Kidney (tissue), 22 donors: ENCODE measurements at places on chromosomes 5 and 9. TPM values are rescaled to one million over a fixed set of nuclear protein-coding genes. Genes with fewer than 3 reads are reported as not detected.

- no peak overlapping the region for H3K27ac ChIP-seq
- no peaks in the 10 kb centered on the region for H3K27me3 ChIP-seq
- H3K4me3 ChIP-seq, result no peak overlapping the region
- no peaks in the 10 kb centered on the region for H3K36me3 ChIP-seq
- no peak for DNase-seq
These were observed 25.6 kb downstream of the KCNN2 start for GRCh38 chr5:114387433-114387832.

- no peak overlapping the region for H3K27ac ChIP-seq
- DNase-seq, result no peak
- H3K4me3 ChIP-seq, result no peak overlapping the region
- no peaks in the 10 kb centered on the region for H3K27me3 ChIP-seq
- no peaks in the 10 kb centered on the region for H3K36me3 ChIP-seq
These were observed 386.5 kb upstream of the RFX3 start for GRCh38 chr9:3912280-3912679.

Gene MAP3K1
- polyA plus RNA-seq, result 8.1 TPM

GRCh38 chr5:81750308-81751008, 439 bp downstream of the SSBP2 start:
- no peaks in the 10 kb centered on the region for H3K36me3 ChIP-seq
- DNase-seq, result no peak
- peak overlapping the region; percentile 86 for H3K27ac ChIP-seq
- no peaks in the 10 kb centered on the region for H3K27me3 ChIP-seq
- peak overlapping the region; percentile 84 for H3K4me3 ChIP-seq

GRCh38 chr9:123418052-123418430, 62.0 kb downstream of the CRB2 start:
- H3K4me1 ChIP-seq, result peaks cover 2% of the 10 kb centered on the region
- H3K36me3 ChIP-seq, result peaks cover 5% of the 10 kb centered on the region
- no peak overlapping the region for H3K4me3 ChIP-seq
- H3K27ac ChIP-seq, result no peak overlapping the region
- peak; percentile 13 for DNase-seq

DNA sequence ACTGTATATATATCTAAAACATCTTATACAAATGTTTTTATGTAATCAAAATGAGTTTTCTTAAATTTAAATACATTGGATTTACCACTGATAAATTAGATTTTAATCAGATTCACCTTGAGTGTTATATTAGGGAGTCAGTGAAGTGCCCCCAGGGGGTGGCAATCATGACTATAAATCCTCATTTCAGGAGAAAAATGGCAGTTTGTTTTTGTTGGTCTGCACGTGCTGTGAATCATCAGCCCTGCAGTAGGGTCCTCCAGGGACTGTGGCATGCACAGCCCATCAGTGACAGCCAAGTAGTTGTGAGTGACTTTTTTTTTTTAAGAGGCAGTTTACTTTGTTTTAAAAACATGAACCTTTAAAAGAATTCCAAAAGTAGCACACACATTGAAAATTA, 65.2 kb downstream of the ZSWIM6 start:
- no peaks in the 10 kb centered on the region for H3K4me1 ChIP-seq
- no peaks in the 10 kb centered on the region for H3K36me3 ChIP-seq
- no peak overlapping the region for H3K4me3 ChIP-seq
- no peak overlapping the region for H3K27ac ChIP-seq
- H3K27me3 ChIP-seq, result no peaks in the 10 kb centered on the region

DNA sequence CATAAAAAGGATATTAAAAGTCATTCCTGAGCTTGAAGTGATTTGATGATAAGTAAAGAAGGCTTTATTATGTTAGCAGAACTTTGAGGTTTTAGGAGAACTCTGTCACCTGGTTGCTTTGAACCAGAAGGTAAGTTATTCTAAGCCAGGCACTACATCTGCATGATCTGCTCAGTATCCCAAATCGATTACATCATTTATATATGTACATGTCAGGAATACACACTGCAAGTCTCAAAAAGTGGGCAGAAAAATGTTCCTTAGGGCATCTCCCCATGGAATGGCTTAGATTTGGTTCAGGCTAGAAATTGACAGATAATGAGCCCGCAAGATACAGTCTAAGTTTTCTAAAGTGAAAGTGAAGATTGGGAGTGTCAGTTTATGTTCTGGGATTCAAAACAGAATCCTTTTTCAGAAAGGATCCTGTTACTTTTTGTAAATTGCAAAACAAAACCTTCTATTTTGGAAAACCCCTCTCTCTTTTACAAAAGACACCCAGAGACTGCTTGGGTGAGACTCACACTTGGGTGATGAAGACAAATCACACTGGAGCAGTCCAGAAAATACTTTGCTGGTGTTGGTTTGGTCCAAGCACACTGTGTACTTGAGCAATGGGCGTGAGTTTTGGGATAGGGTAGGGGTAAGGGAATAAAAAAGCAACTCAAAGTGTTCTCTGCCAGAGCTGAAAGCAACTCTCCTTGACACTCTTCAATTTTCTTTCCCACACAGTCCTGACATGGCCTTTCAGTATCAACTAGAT, 114.5 kb downstream of the FOXD1 start:
- no peak for DNase-seq
- H3K27ac ChIP-seq, result no peak overlapping the region
- H3K4me3 ChIP-seq, result no peak overlapping the region
- peaks cover 4% of the 10 kb centered on the region for H3K4me1 ChIP-seq

- peak; percentile 94 for DNase-seq
- H3K4me3 ChIP-seq, result no peak overlapping the region
- no peaks in the 10 kb centered on the region for H3K36me3 ChIP-seq
- no peaks in the 10 kb centered on the region for H3K4me1 ChIP-seq
- H3K27me3 ChIP-seq, result no peaks in the 10 kb centered on the region
These were observed 507.8 kb downstream of the MAT2B start for GRCh38 chr5:164013077-164013670.

- no peaks in the 10 kb centered on the region for H3K27me3 ChIP-seq
These were observed 54.3 kb upstream of the ANKRD33B start for GRCh38 chr5:10509575-10509974.

- H3K4me1 ChIP-seq, result peaks cover 5% of the 10 kb centered on the region
- no peak for DNase-seq
- no peak overlapping the region for H3K4me3 ChIP-seq
- H3K27me3 ChIP-seq, result no peaks in the 10 kb centered on the region
- no peak overlapping the region for H3K27ac ChIP-seq
- H3K36me3 ChIP-seq, result no peaks in the 10 kb centered on the region
These were observed 4.7 kb downstream of the LNPEP start for GRCh38 chr5:96940586-96940985.

- H3K27me3 ChIP-seq, result no peaks in the 10 kb centered on the region
- no peak for DNase-seq
- no peak overlapping the region for H3K4me3 ChIP-seq
- H3K27ac ChIP-seq, result no peak overlapping the region
- no peaks in the 10 kb centered on the region for H3K36me3 ChIP-seq
These were observed 176.3 kb downstream of the TMEM161B start for GRCh38 chr5:88092358-88092757.

DNA sequence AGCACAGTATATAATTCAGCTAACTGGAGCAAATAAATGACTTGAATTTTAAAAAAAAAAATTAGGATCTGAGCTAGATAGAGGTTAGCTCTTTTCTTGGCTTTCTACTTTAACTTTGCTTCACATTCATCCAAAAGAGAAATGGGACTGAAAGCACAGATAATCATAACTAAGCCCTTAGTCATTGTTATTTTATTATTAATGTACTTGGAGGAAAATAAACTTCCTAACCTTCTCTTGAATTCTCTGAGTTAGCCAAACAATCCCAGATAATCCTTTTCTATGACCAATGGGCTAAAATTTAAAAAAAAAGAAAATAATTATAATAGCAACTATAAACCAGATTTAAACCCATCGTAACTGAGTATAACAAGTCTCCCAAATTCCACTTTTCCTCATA, 57.6 kb upstream of the RASA1 start:
- H3K36me3 ChIP-seq, result no peaks in the 10 kb centered on the region
- no peak overlapping the region for H3K4me3 ChIP-seq
- no peaks in the 10 kb centered on the region for H3K4me1 ChIP-seq
- H3K27ac ChIP-seq, result no peak overlapping the region
- no peaks in the 10 kb centered on the region for H3K27me3 ChIP-seq
- DNase-seq, result no peak

Gene TNFSF8
- 0.43 TPM for polyA plus RNA-seq

GRCh38 chr9:105854783-105855724, 160.7 kb downstream of the TMEM38B start:
- no peaks in the 10 kb centered on the region for H3K4me1 ChIP-seq
- no peak overlapping the region for H3K4me3 ChIP-seq
- no peak for DNase-seq
- H3K36me3 ChIP-seq, result no peaks in the 10 kb centered on the region
- no peaks in the 10 kb centered on the region for H3K27me3 ChIP-seq
- no peak overlapping the region for H3K27ac ChIP-seq

DNA sequence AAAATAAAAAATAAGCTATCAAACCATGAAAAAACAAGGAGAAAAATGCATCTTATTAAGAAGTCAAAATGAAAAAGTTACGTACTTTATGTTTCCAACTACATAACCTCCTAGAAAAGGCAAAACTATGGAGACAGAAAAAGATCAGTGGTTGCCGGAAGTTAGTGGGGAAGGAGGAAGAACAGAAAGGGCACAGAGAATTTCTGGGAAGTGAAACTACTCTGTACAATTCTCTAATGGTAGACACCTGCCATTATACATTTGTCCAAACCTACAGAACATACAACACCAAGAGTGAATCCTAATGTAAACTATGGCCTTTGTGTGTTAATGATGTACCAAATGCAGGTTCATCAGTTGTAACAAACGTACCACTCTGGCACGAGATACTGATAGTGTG, 25.3 kb downstream of the SMU1 start:
- H3K36me3 ChIP-seq, result peaks cover 17% of the 10 kb centered on the region
- H3K27ac ChIP-seq, result no peak overlapping the region
- H3K4me3 ChIP-seq, result no peak overlapping the region
- no peaks in the 10 kb centered on the region for H3K27me3 ChIP-seq
- no peaks in the 10 kb centered on the region for H3K4me1 ChIP-seq

DNA sequence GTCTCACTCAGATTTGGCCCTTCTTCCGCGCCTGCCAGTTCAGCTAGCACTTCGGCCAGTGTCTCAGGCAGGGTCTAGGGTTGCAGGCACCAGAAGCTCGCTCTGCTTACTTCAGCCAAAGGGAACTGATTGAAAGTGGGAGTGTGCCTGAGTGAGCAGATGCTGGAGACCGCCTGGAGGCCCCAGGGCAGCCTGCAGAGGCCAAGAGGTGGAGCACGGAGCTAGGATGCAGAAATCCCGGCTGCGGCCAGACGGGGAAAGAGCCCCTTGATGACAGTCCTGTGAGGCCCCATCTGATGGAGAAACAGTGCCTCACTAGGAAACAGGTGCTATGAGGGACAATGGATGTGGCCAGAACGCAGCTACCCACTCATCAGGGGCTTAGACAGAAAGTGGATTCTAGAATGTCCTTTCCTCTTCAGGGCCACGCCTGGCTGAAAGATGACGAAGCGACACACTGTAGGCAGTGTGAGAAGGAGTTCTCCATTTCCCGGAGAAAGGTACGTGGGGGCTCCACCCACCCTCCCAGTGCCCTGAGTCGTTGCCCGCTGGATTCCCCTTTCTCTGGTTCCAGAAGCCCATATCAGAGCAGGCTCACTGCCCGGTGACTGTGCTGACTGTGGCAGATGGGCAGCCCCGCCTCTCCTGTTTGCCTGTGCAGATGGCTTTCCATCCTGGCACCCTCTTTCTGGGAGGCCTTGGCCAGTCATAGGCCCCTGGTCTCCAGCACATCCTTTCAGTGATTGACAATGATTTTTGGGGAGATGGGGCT, 16.1 kb downstream of the HNRNPH1 start:
- no peaks in the 10 kb centered on the region for H3K27me3 ChIP-seq
- H3K4me3 ChIP-seq, result no peak overlapping the region
- no peaks in the 10 kb centered on the region for H3K4me1 ChIP-seq
- peak; percentile 44 for DNase-seq

DNA sequence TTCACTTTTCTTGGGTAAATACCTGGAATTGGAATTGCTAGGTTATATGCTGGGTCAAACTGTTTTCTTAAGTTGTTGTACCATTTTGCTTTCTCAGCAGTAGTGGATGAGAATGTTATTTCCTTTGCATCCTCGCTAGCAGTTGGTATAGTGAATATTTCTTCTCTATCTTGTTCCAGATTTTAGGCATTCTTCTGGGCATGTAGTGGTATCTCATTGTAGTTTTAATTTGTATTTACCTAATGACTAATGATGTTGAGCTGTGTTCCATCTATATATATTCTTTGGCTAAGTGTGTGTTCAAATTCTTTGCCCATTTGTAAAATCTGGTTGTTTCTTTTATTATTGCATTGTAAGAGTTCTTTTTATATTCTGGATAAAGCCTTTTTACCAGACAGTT, 333.3 kb downstream of the MAT2B start:
- no peak overlapping the region for H3K27ac ChIP-seq
- DNase-seq, result no peak
- no peaks in the 10 kb centered on the region for H3K27me3 ChIP-seq
- H3K4me3 ChIP-seq, result no peak overlapping the region
- H3K4me1 ChIP-seq, result no peaks in the 10 kb centered on the region
- H3K36me3 ChIP-seq, result no peaks in the 10 kb centered on the region

DNA sequence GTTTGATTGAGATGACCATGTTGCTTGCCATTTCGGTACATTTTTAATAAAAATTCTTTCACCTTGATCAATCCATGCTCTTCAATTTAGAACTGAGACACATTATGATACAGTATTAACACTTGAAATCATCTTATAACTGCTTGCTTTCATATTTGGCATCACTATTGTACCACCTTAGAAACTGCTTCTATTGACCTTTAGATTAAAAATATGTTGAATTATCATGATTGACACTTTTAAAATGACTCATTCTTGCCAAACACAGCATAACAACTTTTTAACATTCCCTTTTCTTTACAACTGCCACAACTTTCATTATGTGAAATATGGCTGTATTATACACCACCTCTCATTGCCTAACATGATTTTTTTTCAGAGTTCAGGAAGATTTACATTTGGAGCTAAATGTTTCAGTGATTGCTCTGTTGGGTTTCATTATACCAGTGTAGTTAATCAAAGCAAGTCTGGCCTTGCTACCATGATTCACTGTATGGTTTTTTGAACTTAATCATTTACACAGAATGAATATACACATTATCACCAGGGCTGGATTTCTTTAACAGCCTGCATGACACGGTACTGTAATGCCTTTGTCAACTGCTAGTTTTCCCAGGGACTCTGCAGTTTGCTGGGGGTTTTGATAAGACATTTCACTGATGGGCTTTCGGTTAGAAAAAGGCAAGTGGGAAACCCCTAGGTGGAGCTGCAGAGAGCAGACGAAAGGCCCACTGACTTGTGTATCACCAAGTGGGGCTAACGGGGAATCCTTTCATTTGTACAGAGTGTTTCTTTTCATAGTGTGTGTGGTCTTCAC, 93.6 kb upstream of the TLE4 start:
- no peak overlapping the region for H3K4me3 ChIP-seq
- no peaks in the 10 kb centered on the region for H3K27me3 ChIP-seq
- no peak overlapping the region for H3K27ac ChIP-seq
- H3K4me1 ChIP-seq, result no peaks in the 10 kb centered on the region
- DNase-seq, result peak; percentile 60
- H3K36me3 ChIP-seq, result no peaks in the 10 kb centered on the region

GRCh38 chr5:101877451-101877850, 418.6 kb downstream of the SLCO4C1 start:
- H3K36me3 ChIP-seq, result no peaks in the 10 kb centered on the region
- H3K27ac ChIP-seq, result no peak overlapping the region
- no peak for DNase-seq
- H3K27me3 ChIP-seq, result no peaks in the 10 kb centered on the region
